ENCODE measurements at places on chromosomes 11 and 22. TPM values are rescaled to one million over a fixed set of nuclear protein-coding genes. Genes with fewer than 3 reads are reported as not detected.

BID gene
- 21.2 TPM for total RNA-seq

BARX2 gene
- total RNA-seq = not detected

PATE4 gene
- not detected for total RNA-seq

RCOR2 gene
- total RNA-seq = under 0.01 TPM

PLAAT2 gene
- not detected for total RNA-seq

PDGFB gene
- not detected for total RNA-seq

OMP gene
- not detected for total RNA-seq

RIMBP3C gene
- total RNA-seq = 0.29 TPM

CHADL gene
- total RNA-seq = 1.2 TPM

MIAT gene
- 1.8 TPM for total RNA-seq

MN1 gene
- total RNA-seq = 6.2 TPM

OR52A1 gene
- total RNA-seq = not detected

FAM227A gene
- total RNA-seq = 3.3 TPM

UCP3 gene
- 0.59 TPM for total RNA-seq

Data from osteoblast (primary cell).